MCF 10A (cell line): ENCODE measurements at places on chromosomes 1 and 21. TPM values are rescaled to one million over a fixed set of nuclear protein-coding genes. Genes with fewer than 3 reads are reported as not detected.

The APCS gene
- total RNA-seq, result not detected in 2 replicates

The CLDN17 gene
- total RNA-seq, result not detected in 2 replicates

The KCNN3 gene
- total RNA-seq, result 0.07 TPM in 1 of 2 replicates, not detected in the other

The MAN1C1 gene
- total RNA-seq, result not detected in 2 replicates

The TLCD4 gene
- total RNA-seq, result 1.9 and 2.3 TPM in 2 replicates

The KRTAP19-4 gene
- not detected in 2 replicates for total RNA-seq

The RCAN1 gene
- total RNA-seq, result 11.9 and 18.4 TPM in 2 replicates

The FMO4 gene
- 0.63 and 1.5 TPM in 2 replicates for total RNA-seq

The SNAP47 gene
- 38.0 and 44.0 TPM in 2 replicates for total RNA-seq

The ALG6 gene
- total RNA-seq, result 5.4 and 6.0 TPM in 2 replicates

The PROK1 gene
- not detected in 2 replicates for total RNA-seq

The LRRC7 gene
- total RNA-seq, result not detected in 2 replicates

The TPTE gene
- not detected in 2 replicates for total RNA-seq

The GPA33 gene
- not detected in 2 replicates for total RNA-seq

The WNT3A gene
- 0.10 TPM in 1 of 2 replicates, not detected in the other for total RNA-seq

The WDR77 gene
- 35.7 and 54.2 TPM in 2 replicates for total RNA-seq

The NIBAN1 gene
- 15.6 and 37.3 TPM in 2 replicates for total RNA-seq

The PTGER3 gene
- total RNA-seq, result not detected in 2 replicates

The PTPN7 gene
- not detected in 2 replicates for total RNA-seq

The ATXN7L2 gene
- 3.8 and 7.3 TPM in 2 replicates for total RNA-seq

The OPRD1 gene
- total RNA-seq, result not detected in 2 replicates

The RHD gene
- not detected in 2 replicates for total RNA-seq

The IGSF3 gene
- total RNA-seq, result 3.5 and 4.6 TPM in 2 replicates

The DIP2A gene
- total RNA-seq, result 39.6 and 55.1 TPM in 2 replicates
